Fibroblast of lung (primary cell): ENCODE measurements at places on chromosomes 3 and 15. TPM values are rescaled to one million over a fixed set of nuclear protein-coding genes. Genes with fewer than 3 reads are reported as not detected.

DNA sequence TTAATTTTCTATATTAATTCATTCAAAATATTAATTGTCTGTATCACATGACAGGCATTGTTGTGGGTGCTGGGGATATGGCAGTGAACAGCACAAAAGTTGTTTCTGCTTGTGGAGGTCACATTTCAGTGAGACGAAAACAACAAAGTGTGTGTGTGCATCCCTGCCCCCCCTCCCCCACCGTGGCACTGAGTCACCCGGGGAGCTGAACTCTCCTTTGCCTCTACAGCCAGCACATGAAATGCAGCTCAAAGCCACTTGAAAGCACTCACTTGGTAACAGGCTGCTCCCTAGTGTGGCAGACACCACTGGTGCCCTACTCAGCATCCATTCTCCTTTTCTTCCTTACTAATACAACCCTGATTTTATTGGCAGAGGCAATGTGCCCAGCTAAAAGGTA lies 16.9 kb upstream of the SCAMP5 start:
- H3K27me3 ChIP-seq = no peaks in the 10 kb centered on the region
- H3K4me3 ChIP-seq = no peak overlapping the region
- DNase-seq = no peak
- no peaks in the 10 kb centered on the region for H3K36me3 ChIP-seq
- H3K4me1 ChIP-seq = no peaks in the 10 kb centered on the region
- no peak overlapping the region for H3K27ac ChIP-seq

P3H2 gene
- total RNA-seq = 4.6 and 20.5 TPM in 2 replicates

GRCh38 chr3:151219056-151219455 lies 16.0 kb upstream of the GPR171 start:
- H3K27me3 ChIP-seq = no peaks in the 10 kb centered on the region
- DNase-seq = peak; percentile 49
- H3K27ac ChIP-seq = no peak overlapping the region
- no peak overlapping the region for H3K4me3 ChIP-seq
- H3K4me1 ChIP-seq = peaks cover 8% of the 10 kb centered on the region

GRCh38 chr3:154235330-154235729 lies 89.0 kb downstream of the DHX36 start:
- H3K27me3 ChIP-seq = no peaks in the 10 kb centered on the region
- H3K4me3 ChIP-seq = no peak overlapping the region
- no peaks in the 10 kb centered on the region for H3K4me1 ChIP-seq
- no peaks in the 10 kb centered on the region for H3K36me3 ChIP-seq
- DNase-seq = peak; percentile 69

IGSF10 gene
- 45.9 and 55.0 TPM in 2 replicates for total RNA-seq

GRCh38 chr15:40489274-40490175 lies 18.7 kb downstream of the CHST14 start:
- no peak overlapping the region for H3K4me3 ChIP-seq
- peaks cover 11% of the 10 kb centered on the region for H3K27me3 ChIP-seq
- no peaks in the 10 kb centered on the region for H3K4me1 ChIP-seq
- no peak for DNase-seq

- peak; percentile 92 for DNase-seq
- H3K36me3 ChIP-seq = no peaks in the 10 kb centered on the region
- no peaks in the 10 kb centered on the region for H3K27me3 ChIP-seq
Measured at GRCh38 chr15:38453971-38454695, at the start of gene FAM98B. Gene FAM98B, plus strand, starts transcription at chr15:38454127. Its CDS starts 35 bp downstream, at chr15:38454162.

- no peak for DNase-seq
- H3K4me1 ChIP-seq = no peaks in the 10 kb centered on the region
- H3K4me3 ChIP-seq = no peak overlapping the region
- peaks cover 4% of the 10 kb centered on the region for H3K27me3 ChIP-seq
- H3K36me3 ChIP-seq = no peaks in the 10 kb centered on the region
Measured at GRCh38 chr15:69983696-69984265, 113.9 kb downstream of the TLE3 start.

- H3K27me3 ChIP-seq = no peaks in the 10 kb centered on the region
- no peaks in the 10 kb centered on the region for H3K4me1 ChIP-seq
- H3K4me3 ChIP-seq = no peak overlapping the region
- no peak for DNase-seq
- no peak overlapping the region for H3K27ac ChIP-seq
- no peaks in the 10 kb centered on the region for H3K36me3 ChIP-seq
Measured at GRCh38 chr3:117308353-117308752, 598.8 kb downstream of the TUSC7 start.

INSYN1 gene
- total RNA-seq = 1.2 and 1.3 TPM in 2 replicates

- H3K36me3 ChIP-seq = no peaks in the 10 kb centered on the region
- H3K4me1 ChIP-seq = no peaks in the 10 kb centered on the region
- no peak overlapping the region for H3K4me3 ChIP-seq
- no peak overlapping the region for H3K27ac ChIP-seq
- no peak for DNase-seq
Measured at GRCh38 chr15:85871545-85871944, 76.8 kb upstream of the KLHL25 start.

TMC3 gene
- total RNA-seq = not detected in 2 replicates

DNA sequence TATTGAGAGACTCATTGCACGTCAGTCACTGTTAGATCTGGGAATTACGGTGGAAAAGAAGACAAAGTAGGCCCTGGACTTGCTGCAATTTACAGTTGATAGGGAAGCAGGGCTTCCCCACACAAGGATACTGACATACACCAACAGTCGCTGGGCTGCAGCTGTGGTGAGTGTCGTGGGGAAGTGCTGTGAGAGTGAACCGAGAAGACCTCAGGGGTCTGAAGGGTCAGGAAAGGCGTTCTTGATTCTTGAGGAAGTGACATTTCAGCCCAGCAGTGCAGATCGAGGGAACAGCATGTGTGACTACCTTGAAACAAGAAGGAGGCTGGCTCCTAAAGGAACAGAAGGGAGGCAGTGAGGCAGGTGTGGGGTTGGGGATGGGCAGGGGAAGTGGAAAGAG lies 22.5 kb downstream of the MYZAP start:
- no peak overlapping the region for H3K4me3 ChIP-seq
- no peaks in the 10 kb centered on the region for H3K36me3 ChIP-seq
- no peak overlapping the region for H3K27ac ChIP-seq
